ENCODE measurements at places on chromosomes 1 and 21.

DNA sequence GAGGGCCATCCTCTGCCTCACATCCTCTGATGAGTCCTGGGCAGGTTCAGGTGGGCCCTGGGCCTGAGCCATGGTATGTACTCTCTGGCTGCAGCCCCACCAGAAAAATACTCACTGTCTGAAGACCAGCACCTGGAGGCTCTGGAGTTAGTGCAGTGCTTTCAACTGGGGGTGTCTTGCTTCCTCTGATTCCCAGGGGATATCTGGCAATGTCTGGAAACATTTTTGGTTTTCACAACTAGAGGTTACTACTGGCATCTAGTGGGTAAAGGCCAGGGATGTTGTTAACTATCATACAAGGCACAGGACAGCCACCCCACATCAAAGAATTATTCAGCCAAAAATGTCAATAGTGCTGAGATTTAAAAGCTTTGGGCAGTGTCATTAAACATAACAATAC lies 152.7 kb downstream of the HIVEP3 start:
- no peak for DNase-seq

DNA sequence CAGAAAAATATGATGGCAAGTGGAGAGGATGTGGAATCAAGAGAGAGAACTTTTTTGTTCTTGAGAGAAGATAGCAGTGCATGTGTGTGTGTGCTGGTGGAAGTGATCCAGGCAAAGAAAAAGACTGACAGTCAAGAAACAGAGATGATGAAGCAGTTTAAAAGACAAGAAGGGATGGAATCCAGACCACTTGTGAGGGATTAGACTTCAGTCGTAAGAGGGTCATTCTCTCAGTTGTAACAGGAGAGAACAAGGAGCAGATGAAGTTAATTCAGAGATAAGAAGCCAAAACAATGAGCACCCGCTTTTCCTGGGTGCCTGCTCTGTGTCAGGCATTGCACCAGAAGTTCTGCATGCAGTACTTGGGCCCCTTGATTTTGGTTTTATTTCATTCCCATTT lies 76.6 kb downstream of the RNF220 start:
- no peak for DNase-seq

GRCh38 chr1:225896937-225897549 lies 8.1 kb upstream of the LEFTY1 start:
- no peak for DNase-seq

DNA sequence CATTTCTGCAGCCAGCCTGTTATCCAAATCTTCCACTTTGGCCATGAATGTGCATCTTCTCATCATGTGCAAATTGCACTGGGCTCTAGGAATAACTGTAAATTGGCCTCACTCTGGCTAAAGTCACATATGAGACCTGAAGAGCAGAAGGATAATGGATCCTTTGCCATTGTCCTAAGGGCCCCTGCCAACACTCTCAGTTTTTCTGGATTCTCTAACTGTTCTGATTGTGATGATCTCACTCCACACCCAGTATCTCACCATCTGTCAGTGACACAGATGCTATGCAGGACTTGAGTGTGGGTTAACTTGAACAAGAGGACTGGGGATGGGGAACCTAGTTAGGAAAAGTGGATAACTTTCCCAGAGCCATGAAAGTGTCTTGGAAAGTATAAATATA lies 8.5 kb upstream of the FYB2 start:
- DNase-seq: no peak

GRCh38 chr1:10132852-10133251 lies 77.5 kb upstream of the KIF1B start:
- no peak for DNase-seq

GRCh38 chr1:104028416-104029035 lies 278.8 kb downstream of the AMY1C start:
- DNase-seq: no peak

DNA sequence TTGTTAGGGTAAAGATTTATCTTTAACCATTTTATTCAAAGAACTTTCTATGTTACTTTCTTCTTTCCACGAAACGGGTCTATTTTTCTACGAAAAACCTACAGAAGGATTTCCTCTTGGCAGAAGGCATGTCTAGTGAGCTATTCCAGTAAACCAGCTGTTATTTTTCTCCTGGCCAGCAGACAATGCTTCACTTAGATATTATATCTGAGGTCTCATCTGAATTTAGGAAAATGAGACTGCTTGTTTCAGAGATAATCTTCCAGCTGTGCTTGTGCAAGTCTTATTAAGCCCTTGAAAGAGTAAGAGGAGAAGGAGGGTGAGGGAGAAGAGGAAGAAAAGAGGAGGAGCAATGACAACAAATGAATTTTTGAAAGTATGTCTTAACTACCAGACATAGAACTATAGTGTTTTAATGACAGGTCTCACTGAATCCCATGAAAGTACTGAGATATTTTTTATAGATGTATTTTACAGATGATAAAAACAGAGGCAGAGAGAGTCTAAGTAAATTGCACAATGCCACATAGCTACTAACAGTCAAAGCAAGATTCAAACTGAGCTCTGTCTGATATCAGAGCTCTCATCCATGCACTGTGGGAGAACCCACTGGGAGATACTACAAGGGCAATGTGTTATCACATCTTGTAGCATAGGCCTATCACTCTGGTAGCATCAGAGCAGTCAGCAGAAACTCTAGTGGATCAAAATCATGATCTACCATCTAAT lies 54.6 kb upstream of the SAMSN1 start:
- no peak for DNase-seq

GRCh38 chr1:98078596-98078995 lies 157.8 kb upstream of the DPYD start:
- no peak for DNase-seq

- peak; percentile 29 for DNase-seq
These were observed 54.0 kb upstream of the ACTL8 start for GRCh38 chr1:17700945-17701810.

DNA sequence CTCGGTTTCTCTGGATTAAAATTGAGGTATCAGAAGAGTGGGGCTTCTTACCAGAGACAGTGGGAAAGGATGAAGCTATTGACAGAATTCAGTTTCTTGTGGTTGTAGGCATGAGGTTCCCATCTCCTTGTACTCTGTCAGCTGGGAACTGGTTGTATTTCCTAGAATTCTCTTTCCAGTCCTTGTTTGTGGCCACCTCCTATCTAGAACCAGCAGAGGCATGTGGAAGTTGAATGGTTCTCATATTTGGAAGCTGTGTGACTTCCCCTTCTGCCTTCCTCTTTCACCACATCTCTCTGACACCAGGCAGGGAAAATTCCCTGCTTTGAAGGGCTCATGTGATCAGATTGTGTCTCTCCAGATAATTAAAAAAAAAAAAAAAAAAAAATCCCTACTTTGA lies 457.7 kb upstream of the ADAMTS5 start:
- no peak for DNase-seq

GRCh38 chr1:202086579-202087350 lies 36.0 kb upstream of the GPR37L1 start:
- DNase-seq: peak; percentile 65

GRCh38 chr1:21005466-21006239 lies 171.0 kb downstream of the EIF4G3 start:
- peak; percentile 18 for DNase-seq

- DNase-seq: no peak
These were observed 541.0 kb upstream of the ZRANB2 start for GRCh38 chr1:71621785-71622184.

DNA sequence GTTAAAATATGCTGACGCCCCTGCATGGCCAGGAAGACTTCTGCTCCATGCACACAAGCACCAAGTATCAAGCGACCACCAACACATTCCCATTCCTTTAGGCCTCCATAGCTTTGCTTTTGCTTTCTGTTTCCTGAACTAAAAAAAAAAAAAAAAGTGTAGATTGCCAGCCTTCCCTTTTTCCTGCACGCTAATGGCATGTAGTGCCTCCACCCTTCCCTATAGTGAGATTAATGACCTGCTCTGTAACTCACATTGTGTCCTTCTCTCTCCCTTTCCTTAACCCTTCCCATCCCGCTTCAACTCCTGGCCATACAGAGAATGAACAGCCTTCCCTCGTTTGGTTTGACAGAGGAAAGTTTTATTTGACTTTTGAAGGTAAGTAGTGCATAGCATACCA lies 57.1 kb upstream of the DYNLT5 start:
- no peak for DNase-seq

GRCh38 chr1:172499636-172500141 lies 33.3 kb upstream of the SUCO start:
- DNase-seq: peak; percentile 10

GRCh38 chr1:23354245-23354644 lies 10.2 kb upstream of the HNRNPR start:
- DNase-seq: no peak

GRCh38 chr1:221394011-221394544 lies 347.8 kb downstream of the DUSP10 start:
- DNase-seq: no peak

DNA sequence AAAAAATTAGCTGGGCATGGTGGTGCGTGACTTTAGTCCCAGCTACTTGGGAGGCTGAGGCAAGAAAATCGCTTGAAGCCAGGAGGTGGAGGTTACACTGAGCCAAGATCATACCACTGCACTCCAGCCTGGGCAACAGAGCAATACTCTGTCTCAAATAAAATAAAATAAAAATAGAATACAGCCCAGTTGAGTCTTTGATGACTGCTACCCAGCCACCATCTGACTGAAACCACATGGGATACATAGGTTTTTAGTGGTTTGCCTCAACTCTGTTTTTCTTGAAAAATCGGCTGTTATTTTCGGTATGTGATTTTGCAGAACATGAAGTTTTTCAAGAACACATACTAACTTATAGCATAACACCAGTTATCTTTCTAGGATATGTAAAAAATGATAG lies 46.5 kb downstream of the EPRS1 start:
- no peak for DNase-seq

- no peak for DNase-seq
These were observed 27.1 kb downstream of the ZNHIT6 start for GRCh38 chr1:85681087-85681486.

DNA sequence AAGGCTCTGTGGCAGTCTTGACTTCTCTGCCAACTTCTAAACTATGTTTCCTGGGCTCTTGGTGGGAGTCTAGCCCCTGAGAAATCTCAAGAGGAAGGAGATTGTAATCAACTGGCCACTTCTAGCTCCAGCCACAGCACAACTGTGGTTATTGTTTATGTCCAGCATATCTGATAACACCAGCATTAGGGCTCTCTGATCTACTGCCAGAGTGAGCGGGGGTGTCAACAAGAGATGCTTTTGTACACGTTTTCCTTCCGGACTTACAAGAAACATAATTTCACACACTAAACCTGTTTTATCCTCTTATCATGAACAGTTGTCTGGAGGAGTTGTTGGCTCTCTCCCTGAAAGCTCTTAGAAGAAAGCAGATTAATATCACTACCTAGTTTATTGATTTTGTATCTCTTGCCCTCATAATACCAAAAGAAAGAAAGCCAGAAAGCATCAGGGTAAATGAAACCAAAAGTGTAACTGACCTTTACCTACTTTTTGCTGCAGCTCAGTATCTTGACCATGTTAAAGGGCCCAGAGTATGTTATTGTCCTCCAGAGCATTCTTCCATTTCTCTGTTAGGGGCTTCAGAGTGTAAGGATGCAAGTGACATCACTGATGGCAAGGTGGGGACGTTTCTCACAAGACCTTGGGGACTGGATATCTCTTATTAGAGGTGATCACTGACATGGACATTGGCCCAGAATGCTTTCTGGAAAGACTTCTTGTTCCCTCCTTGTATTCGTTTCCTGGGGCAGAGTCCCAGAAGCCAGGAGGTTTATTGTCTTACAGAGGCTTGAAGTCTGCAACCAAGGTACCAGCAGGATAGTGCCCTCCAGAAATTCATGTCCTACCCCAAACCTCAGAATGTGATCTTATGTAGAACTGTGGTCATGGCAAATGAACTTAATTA lies 9.6 kb upstream of the SH2D1B start:
- no peak for DNase-seq

DNA sequence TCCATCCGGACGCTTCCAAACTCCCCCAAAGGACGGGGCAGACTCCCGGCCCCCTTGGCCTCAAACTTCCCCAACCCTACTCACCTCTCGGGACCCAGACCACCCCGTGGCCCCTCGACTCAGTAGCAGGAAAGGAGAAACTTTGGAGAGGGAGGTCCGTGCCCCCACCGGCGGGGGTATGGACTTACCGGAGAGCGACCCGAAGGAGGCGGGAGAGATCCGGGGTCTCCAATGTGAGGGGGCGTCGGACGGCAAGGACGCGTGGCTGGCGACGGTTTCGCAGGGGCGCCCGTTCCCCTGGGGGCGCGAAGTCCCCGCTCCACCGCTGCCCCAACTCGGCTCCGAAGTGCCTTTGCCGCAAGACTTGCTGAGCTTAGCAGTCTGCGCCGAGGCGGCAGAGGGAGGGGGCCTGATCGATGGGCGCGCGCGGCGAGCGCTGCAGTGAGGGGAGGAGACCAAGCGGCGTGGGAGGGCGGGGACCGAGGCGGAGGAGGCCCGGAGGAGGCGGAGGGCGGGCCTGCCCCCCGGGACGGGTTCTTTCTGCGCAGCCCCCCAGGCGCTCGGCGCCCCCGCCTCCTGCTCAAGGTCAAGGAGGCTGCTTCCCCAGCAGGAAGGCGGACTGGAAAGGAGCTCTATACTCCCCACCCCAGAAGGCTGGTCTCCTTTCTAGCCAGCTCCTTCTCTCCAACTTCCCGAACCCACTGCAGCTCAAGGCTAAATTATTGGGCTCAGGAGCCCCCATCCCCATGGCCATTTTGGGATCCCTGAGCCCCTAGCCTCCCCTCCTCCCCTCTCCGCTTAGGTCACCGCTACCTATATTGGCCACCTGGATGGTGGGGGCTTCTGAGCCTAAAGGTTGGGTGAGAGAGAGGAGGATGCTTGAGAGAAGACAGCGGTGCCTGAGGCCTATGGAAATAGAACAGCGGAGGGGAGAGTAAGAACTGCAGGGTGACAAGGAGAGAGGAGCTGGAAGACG lies at the start of gene SYT2:
TSS of gene SYT2 (minus strand) at position 385 of the 976 bp plus-strand sequence. CDS start 104,682 bp downstream, outside the sequence.
- peak; percentile 64 for DNase-seq

GRCh38 chr1:64664299-64664698 lies 80.6 kb upstream of the RAVER2 start:
- DNase-seq: peak; percentile 84

GRCh38 chr1:186076006-186076405 lies 299.0 kb downstream of the TPR start:
- DNase-seq: no peak

DNA sequence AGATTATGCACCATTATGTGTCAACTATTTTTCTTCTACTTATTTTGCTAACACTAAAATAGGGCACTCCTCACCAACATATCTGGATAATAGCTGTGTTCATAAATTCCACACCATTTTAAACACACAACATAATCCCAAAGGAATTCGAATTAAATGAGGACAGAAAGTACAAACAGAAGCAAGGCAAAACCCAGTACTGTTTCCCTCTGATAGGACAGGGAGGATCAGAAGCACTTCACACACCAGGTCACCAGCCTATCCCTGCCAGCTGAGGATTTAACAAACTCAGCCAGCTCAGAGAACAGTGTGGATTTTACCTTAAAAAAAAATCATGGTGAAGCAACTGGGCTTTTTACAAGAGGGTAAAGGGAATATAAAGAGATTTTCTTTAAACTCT lies 20.0 kb downstream of the CRYZ start:
- DNase-seq: no peak

GRCh38 chr1:31755197-31755611 lies 8.9 kb downstream of the ADGRB2 start:
- DNase-seq: no peak

GRCh38 chr1:11482198-11482597 lies 3.2 kb downstream of the DISP3 start:
- DNase-seq: no peak
